Calu3 (cell line): ENCODE measurements at places on chromosomes 7 and 10.
A peak's percentile ranks its signal among the peaks of the same experiment; 100 is the strongest.

GRCh38 chr10:80512031-80512526 is 25.6 kb upstream of the SH2D4B start:
- no peak for DNase-seq

GRCh38 chr7:53350241-53350640 is 314.8 kb downstream of the POM121L12 start:
- DNase-seq, result peak; percentile 5

DNA sequence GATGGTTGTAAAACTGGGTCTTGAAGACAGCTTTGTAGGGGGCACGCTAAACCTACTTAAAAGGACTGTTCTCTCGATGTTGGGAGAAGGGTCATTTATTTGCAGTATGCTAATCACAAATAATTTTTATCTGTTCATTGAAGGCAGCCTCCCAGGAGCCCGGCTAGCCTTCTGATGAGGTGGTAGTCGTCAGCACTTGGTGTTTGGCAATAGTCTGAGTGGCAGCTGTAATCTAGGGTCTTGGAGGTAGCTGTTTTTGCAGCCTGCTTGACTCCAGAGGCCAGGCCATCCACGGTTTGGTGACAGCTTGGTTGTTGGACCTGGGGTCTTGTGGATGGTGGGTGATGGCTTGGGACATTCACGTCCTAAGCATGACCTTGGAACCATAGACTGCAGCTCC is 2.2 kb downstream of the GTF2IRD1 start:
- DNase-seq, result no peak

DNA sequence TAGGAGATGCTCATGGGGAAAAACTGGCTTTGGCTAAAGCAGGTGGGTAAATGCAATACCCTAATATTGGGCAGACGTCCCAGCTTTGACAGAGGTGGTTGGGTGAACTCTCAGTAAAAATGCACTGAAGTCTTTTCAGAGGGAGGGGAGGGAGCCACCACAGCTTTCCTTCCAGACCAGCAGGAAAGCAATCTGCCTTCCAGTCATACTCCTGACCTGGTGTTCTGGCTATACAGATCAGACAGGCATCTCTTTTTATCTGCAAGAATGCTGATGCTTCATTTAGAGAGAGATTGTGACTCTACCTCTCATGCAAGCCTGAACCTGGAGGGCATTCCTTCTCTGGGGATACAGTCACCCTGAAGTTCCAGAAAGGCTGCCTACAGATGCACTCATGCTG is 52.6 kb upstream of the ICA1 start:
- no peak for DNase-seq

- no peak for DNase-seq
Observed at GRCh38 chr10:6763001-6763400, 182.9 kb upstream of the PRKCQ start.

DNA sequence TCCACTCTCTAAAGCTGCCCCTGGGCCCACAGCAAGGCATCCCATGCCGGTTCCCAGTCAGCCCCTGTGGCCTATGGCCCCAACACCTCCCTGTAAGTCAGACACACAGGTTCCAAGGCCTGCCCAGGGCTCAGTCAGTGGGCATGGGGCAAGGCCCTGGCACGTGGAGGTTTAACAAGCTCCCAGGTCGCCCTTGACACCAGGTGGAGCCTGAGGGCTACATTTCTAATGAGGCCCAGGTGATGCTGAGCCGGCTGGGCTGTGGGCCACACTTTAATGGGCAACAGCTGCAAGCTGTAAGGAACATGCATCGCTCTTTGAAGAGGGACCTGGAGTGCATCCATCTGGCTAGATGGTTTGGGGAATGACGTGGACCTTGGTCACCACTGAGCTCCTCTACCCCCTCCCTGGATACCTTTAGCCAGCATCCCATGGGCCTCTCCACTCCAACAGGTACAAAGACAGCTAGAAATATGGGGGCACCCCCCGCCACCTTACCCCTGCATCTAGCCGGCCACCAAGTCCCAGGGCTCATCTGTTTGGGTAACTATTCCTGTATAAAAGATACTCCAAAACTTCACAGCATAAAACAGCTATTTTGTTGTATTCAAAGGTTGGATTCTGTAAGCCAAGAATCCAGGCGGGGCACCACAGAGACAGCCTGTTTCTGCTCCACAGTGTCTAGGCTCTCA is 122.5 kb downstream of the OAT start:
- peak; percentile 11 for DNase-seq

GRCh38 chr10:116772909-116773705 is 30.7 kb upstream of the HSPA12A start:
- DNase-seq, result no peak

GRCh38 chr7:154899862-154900261 is 103.1 kb downstream of the PAXIP1 start:
- no peak for DNase-seq

- DNase-seq, result no peak
Observed at GRCh38 chr10:97277551-97277950, 14.9 kb downstream of the ARHGAP19 start.

DNA sequence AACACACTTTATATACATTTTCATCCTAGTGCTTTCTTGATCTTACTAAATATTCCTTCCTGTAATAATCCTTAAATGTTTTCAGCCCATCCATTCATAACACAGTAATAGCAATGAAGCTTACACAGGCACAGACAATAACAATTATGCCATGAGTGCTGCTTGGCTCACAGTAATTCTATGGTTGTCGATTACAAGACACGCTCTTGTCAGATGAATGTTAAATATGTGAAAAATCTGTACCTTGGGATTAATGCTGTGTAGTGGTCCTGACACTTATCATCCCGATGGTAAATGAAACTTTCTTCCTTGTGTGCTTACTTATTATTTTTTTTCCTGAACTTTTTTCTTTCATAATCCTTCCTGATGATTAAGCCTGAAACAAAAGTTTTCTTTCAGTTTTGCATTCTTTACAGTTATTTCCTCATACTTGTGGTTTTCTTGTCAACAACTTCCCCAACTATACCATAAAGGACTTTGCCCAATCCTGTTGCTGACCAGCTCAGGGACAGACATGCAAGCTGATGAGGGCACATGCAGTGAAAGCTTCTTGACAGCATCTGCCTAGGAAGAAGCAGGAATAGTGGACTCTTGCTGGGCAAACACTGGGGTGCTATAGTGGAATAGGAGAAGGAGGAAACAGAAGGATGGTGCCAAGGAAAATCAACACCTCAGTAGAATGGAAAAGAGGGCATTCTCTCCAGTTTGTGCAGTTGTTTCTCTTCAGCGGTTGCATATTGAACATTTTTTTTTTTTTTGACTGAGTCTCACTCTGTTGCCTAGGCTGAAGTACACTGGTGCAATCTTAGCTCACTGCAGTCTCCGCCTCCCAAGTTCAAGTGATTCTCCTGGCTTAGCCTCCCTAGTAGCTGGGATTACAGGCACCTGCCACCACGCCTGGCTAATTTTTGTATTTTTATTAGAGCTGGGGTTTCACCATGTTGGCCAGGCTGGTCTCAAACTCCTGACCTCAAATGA is 6.7 kb upstream of the MGAM2 start:
- DNase-seq, result peak; percentile 50

DNA sequence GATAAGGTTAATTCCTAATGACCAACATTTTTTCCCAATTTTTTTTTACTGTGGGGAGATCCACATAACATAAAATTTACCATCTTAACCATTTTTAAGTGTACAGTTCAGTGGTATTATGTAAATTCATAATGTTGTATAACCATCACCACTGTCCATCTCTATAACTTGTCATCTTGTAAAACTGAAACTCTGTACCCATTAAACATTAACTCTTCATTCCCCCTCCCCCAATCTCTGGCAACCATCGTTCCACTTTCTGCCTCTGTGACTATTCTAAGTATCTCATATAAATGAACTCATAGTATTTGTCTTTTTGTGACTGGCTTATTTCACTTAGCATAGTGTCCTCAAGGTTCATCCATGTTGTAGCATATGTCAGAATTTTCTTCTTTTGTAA is 46.0 kb upstream of the HPS1 start:
- no peak for DNase-seq

DNA sequence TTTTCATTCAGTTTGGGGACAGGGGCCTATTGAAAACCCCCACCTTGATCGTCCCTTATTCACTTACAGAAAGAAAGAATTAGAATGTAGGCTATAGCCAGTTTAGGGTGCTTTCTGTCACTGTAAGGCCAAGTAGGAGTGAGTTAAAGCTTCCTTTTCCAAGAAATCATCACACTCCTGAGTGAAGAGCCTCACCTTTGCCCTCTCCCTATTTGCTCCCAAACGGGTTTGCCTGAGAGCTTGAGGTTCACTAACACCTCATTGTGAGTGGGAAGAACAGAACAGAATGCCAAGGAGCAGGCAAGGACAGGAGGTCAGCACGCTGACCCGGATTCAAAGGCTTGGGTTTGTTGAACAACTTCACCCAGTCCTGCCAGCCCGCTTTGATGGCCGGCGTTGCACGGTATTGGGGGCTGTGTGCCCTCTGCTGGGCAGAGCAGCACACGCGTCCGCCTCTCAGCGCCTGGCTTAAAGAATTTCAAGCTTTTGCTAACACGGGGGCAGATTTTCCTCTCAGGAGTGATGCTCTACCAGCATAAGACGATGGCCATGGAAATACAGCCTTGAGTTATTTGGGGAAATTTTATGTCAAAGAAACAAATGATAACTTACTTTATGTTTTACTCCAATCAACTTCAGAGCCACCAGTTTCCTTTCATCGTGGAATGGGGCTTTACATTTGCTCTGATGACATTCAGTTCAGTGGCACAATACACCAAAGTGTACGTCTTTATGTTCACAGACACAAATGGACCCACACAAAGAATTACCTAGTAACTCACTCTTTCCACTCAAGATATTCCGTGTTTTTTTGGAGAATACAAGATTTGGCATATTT is 470.0 kb downstream of the SUGCT start:
- peak; percentile 72 for DNase-seq

DNA sequence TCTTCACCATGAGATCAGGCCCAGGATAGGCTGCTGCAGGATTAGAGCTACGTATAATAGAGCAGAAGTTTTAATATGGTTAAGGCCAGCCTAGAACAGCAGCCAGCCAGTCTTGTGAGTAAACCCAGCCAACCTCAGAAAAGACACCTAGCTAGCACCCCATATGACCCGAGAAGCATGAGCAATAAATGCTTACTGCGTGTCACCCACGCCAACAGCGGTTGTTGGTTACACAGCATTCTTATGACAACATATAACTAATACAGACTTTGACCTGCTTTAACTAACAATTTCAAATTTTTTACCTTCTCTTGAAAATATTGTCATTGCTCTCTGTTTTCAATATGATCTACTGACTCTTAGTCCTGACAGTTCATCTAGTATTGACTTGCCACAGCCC is 105.7 kb downstream of the HBP1 start:
- DNase-seq, result no peak

GRCh38 chr7:158702196-158702595 is 2.4 kb downstream of the NCAPG2 start:
- no peak for DNase-seq

DNA sequence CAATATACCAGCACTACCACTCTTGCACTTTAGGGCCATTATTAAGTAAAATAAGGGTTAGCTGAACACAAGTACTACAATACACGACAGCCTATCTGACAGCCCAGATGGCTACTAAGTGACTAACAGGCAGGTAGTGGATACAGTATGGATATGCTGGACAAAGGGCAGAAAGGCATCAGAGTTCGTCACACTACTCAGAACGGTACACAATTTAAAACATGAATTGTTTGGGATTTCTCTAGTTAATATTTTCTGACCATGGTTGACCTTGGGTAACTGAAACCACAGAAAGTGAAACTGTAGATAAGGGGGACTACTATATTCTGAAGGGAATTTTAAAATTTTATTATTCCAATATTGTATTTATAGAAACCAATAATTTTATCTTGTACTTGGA is 101.3 kb upstream of the SKAP2 start:
- peak; percentile 16 for DNase-seq

DNA sequence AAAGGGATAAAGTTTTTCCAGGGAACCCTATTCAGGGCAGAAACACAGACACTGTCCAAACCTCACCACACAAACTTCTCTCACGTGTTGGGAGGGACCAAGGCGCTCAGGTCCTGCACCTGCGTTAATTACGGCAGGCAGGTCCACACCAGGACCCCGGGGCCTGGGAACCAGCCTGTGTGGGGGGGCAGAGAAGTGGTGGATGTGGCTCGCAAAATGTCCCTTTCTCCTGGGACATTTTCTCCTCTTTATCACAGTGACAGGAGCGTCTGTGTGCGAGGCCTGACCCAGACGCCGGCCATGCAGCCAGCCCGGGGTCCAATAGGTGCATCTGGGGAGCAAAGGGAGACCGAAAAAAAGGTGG is 73.4 kb upstream of the ZNF722 start:
- no peak for DNase-seq

GRCh38 chr10:133488354-133488753 is 34.6 kb downstream of the SCART1 start:
- no peak for DNase-seq

DNA sequence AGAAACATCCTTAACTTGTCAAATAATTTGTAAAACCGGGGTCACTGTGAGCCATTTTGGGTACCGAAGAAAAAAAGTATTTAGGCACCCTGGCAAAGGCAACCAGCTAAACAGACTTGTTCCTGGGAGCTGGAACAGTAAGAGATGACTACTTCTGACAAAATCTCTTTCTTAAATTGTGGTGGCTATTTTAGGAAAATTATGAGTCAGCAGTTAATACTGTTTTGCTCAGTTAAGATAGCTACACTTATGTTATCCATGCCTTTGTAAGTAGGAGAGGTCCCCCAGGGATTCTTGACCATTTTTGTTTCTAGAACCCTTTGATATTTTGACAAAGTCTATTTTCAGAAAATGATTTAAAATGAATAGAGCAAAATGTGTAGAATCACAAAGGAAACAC is 68.7 kb downstream of the TAX1BP1 start:
- no peak for DNase-seq

GRCh38 chr10:80444124-80444523 is 10.0 kb upstream of the TSPAN14 start:
- DNase-seq, result no peak

GRCh38 chr7:44189286-44189992 is at the start of gene GCK:
TSS of gene GCK (minus strand) at chr7:44189439. CDS start at chr7:44188953, 486 bp downstream.
- DNase-seq, result no peak

- no peak for DNase-seq
Observed at GRCh38 chr7:157916946-157917640, 580.3 kb downstream of the DNAJB6 start.

DNA sequence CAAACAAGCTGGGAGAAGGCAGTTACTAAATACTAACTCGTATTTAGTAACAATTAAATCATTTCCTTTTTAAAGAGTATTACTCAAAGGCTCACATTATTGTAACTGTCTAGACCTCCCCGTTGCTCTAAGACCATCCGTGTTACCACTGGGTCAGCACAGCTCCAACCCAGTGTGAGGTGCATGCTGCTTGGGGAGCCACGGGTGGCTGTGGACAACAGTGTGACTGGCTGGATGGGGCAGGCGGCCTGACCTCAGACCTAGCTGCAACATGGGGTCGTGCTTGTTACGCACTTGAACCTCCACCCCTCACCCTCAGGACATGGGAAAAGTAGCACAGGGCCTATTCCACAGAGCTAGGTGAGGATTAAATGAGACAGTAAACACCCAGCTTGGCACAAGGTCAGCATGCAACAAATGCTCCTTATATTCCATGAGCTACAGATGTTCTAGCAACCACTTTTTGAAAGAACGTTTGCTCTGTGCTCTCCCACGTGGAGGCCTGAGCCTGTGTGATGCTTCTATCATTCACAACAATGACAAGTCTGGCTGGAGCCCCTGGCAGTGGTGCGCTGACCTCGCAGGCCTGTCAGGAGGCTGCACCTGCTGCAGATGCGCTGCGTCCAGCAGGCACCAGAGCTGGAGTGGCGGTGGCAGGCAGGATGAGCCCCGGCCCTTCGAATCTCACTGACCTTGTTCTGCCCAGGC is 135.7 kb downstream of the PKD1L1 start:
- no peak for DNase-seq
